Epithelial cell of proximal tubule (primary cell): ENCODE measurements at places on chromosomes 6 and 20.

DNA sequence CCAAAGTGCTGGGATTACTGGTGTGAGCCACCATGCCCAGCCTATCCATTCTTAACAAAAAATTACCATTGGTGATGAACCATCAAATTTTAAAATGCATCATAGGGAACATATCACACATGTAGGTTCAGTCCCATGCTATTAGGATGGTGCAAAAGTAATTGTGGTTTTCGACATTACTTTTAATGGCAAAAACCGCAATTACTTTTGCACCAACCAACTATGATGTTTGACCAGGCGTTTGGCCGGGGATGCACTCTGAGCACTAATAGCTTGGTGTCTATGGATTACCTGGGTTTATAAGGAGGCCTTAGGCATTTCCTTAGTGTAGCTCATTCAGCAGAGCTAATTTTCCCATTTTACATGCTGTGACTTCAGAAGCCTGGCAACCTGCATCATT, 246.5 kb upstream of the SUPT3H start:
- no peak for DNase-seq

- DNase-seq = no peak
Observed at GRCh38 chr6:15341311-15342001, 95.6 kb downstream of the JARID2 start.

DNA sequence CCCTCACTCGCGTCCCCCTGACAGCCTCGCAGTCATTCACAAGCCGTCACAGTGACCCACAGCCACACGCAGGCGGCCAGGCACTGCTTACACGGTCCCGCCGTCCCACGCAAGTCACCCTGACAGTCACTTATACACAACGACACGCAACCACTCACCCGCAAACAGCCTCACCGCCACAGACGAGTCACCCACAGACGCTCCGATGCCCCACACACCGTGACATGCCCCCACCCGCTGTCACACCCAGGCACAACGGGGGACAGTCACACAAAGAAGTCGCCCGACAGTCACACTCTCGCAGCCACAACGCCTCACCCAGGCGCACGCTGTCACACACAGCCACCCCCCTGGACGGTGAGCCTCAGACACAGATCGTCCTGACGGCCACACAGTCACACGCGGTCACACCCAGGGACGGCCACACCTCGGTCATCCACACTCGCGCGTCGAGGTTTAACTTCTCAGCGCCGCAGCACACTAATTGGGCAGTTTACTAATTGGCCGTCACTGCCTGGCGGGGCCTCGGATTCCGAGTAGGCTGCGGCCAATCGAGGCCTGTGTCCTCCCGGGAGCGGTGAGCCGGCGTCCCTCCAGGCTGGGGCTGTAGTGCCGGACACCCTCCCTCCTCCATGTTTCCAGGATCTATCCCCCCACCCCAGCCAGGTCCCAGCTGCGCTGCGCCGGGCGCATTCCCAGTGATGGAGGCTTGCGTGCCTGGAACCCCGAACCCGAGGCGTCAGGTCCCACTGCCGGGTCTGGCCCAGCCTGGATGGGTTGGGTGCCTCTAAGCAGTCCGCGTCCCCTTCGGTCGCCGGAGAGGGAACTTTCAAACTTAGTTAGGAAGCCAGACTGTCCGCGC, 790 bp downstream of the TOX2 start:
- DNase-seq = no peak

GRCh38 chr20:48919882-48920526, 1.5 kb upstream of the ARFGEF2 start:
- no peak for DNase-seq

GRCh38 chr6:132060591-132060990, 109.4 kb upstream of the CCN2 start:
- no peak for DNase-seq

DNA sequence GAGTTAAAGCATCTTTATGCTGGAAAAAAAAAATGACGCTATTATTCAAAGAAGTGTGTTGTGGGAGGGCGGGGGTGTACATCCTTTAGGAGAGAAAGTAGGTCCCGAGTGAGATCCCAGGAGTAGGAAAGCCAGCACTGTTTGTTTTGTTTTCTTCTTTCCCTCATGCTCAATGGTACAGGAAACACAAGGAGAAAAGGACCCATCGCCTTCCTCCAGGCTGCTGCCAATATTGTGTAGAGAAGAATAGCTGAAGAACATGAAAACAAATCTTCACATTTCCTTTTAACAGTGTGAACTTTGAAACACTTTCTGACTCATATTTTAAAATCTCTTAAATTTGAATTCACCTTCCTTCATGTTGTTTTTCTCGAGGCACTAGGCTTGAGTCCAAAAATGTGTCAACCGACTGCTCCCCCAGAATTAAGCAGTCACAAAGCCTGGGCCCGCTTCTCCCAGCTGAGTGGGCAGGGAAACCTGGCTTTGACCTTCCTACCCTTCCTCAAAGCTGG, 22.3 kb downstream of the PPP1R16B start:
- DNase-seq = no peak

- no peak for DNase-seq
Observed at GRCh38 chr6:131897621-131898020, 53.6 kb downstream of the CCN2 start.

- no peak for DNase-seq
Observed at GRCh38 chr20:50005471-50005981, 22.7 kb downstream of the SNAI1 start.

- peak; percentile 63 for DNase-seq
Observed at GRCh38 chr6:11824986-11825385, 46.4 kb upstream of the ADTRP start.

GRCh38 chr6:5278565-5279120, 17.3 kb downstream of the FARS2 start:
- no peak for DNase-seq

DNA sequence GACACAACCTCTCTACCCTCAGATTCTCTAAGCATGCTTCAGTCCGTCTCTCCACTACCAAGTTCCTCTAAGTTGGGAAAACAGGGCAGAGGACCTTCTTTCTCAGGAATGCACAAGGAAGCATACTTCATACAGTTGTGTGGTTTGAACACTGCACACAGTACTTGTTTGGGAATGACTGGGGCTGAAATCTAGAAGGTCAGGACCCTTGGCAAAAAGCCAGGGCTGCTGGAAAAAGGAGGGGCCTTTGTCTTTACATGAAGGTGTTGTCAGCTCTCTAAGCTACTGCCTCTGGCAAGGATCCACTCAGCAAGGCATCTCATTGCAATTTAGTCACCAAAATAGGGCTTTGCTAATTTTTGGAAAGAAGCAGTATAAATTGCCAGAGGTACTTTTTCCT, 20.7 kb upstream of the HEY2 start:
- DNase-seq = no peak

DNA sequence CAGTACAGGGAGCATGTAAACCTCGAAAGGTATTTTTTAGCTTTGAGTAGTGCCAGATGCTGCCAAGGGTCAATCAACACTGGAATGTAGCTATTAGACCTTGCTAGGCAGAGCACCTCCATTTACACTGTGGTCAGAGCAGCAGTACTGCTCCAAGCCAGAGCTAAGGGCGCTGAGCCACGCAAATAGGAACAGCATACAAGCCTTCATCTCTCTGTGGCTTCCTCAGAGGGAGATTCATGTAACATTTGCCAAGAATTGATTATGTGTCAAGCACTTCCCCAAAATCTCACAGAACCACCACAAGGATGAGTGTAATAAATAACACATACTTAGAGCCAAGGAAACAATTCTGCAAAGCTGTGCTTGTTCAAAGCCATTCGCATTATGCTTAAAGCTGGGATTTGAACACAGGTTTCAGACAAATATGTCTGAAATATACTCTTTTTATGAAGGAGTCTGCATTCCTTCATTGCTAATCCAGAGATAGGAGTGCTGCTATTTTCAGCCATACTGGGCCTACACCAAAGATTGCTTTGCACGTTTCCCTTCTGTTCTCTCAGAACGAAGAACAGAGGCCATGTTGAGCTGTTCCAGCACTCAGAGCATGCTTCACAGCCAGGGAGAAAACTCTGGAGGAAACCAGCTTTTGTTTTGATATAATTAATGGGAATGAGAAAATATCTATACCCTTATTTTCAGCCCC, 97.7 kb downstream of the SLC16A10 start:
- DNase-seq = no peak

DNA sequence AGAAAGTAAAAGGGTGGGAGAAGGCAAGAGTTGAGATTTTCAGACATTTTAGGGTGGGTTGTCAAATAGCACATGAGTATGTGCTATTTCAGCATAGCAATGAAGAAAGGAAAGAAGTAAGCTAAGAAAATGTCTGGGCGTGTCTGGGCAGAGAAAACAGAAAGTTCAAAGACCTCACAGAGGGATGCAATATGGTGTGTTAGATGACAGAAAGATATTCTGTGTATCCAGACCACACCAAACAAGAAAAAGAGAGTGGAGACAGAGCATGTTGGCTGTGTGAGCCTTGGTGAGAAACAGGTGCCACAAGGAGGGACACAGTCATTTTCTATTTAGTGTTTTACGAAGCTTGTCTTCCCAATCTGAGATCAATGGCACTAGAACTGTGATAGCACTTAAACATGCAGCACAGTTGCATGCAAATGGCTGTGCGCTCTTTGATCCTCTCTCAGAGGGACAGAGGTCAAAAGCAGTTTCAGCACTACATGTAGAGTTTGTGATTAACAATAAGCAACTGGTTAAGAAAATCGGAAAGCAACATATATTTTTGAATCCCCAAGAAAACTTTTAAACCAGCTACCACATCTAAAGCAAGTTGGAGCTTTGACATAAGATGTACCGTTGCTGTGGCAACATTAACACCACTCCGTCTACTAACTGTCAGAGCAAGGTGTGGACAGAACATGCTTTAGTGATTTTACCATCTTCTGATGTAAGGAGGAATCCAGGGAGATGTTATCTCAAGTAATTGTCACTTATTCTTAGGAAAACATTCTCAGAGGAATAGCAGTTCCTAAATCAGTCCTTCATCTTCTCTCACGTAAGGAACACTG, 515.5 kb upstream of the NOX3 start:
- DNase-seq = no peak

GRCh38 chr6:2196079-2196679, 49.2 kb downstream of the GMDS start:
- DNase-seq = no peak

- no peak for DNase-seq
Observed at GRCh38 chr6:101066481-101066880, 185.4 kb upstream of the ASCC3 start.

- no peak for DNase-seq
Observed at GRCh38 chr6:148103436-148103835, 239.2 kb upstream of the SASH1 start.

DNA sequence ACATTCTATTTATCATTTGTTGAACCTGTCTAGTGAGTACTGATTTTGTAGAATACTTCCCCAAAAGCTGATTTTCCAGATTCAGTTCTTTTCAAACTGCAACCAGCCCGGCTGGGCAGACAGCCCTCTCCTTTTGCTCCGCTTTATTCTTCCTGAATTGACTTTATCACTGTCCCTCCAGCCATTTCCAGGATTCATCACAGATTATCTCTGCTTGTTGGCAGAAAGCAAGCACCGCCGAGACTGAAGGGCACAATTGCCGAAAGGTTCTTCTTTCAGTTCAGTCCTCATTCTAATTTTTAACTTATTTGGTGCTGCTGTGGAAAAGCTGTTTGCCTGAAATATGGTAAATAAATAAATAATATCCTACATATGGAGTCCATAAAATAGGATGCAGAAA, 369.1 kb upstream of the FLRT3 start:
- DNase-seq = no peak

DNA sequence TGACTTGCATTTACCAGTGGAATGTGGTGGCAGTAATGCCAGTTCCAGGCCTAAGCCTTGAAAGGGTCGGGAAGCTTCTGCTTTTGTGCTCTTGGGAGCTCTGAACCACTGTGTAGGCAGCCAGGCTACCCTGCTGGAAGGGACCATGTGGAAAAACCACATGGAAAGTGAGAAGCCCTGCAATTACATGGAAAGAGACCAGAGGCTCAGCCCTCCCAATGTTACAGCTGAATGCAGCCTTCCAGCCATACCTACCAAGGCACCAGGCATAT, 14.9 kb upstream of the KCNB1 start:
- no peak for DNase-seq

- no peak for DNase-seq
Observed at GRCh38 chr6:147561726-147562125, 53.2 kb downstream of the SAMD5 start.

GRCh38 chr6:139544701-139545057, 170.2 kb upstream of the CITED2 start:
- DNase-seq = no peak

DNA sequence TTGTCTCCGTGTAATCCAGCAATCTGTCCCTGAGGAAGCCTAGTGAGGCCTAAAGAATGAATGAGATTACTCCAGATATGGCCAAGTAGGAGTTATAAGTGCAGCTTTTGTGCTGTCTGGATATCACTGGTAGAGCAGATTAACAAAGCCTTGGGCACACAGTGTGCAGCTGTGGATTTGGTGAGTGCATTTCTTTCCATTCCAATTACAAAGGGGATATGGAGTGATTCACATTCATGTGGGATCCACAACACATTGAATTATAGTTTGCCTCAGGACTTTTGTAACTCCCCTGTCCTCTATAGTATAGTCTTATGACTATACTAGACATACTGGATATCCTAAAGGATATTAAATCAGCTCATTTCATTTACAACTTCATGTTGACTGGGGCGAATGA, 47.1 kb downstream of the HLA-F start:
- no peak for DNase-seq

GRCh38 chr6:33950472-33950881, 146.7 kb upstream of the MLN start:
- no peak for DNase-seq

- no peak for DNase-seq
Observed at GRCh38 chr20:43448748-43449535, 8.8 kb upstream of the SRSF6 start.

DNA sequence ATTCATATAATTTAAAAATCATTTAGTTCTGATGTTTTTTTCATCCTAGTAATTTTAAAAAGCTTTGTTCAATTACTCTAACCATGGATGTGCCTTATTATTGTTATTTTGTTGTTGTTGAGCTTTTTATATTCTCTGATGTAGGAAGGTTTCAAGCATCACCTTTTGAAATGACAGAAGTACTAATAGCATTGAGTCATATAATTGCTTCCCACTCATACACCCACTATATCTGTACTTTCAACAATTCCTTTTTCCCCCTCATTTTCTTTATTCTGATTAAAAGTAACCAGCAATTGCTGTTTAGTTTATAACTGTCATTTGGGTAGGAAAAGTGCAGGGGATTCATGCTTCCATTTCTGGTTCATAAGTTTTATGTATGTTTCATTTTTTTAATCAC, 38.6 kb downstream of the DNAH8 start:
- DNase-seq = no peak

DNA sequence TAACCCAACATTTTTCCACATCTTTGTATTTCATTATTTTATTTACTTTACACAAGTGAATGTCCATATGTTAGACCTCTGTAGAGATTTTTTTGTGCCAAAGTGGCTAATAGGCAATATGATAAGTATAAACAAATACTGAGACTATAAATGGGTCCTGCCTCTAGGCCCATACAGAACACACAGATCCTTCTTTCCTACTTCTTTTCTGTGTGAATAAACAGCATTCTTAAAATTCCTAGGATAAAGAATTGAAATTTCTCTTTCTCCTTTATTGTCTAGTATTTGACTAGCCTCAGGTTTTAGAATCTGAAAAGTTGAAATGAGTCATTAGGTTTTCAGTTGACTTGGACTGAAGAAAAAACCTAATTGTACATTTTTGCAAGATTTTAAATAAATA, 46.3 kb upstream of the HS3ST5 start:
- no peak for DNase-seq
